ENCODE measurements at places on chromosomes 2 and 18.

- H3K27ac ChIP-seq = no peak overlapping the region
- no peak overlapping the region for H3K4me3 ChIP-seq
- no peaks in the 10 kb centered on the region for H3K36me3 ChIP-seq
- H3K27me3 ChIP-seq = no peaks in the 10 kb centered on the region
Measured at GRCh38 chr2:170341684-170342623, 164.0 kb downstream of the MYO3B start.

- H3K4me3 ChIP-seq = no peak overlapping the region
- no peak overlapping the region for H3K27ac ChIP-seq
- no peaks in the 10 kb centered on the region for H3K36me3 ChIP-seq
- no peaks in the 10 kb centered on the region for H3K4me1 ChIP-seq
- no peak for DNase-seq
Measured at GRCh38 chr2:10042301-10043161, 819 bp upstream of the KLF11 start.

- peak; percentile 71 for DNase-seq
- H3K27ac ChIP-seq = peak overlapping the region; percentile 75
- peak overlapping the region; percentile 29 for H3K4me3 ChIP-seq
- H3K4me1 ChIP-seq = peaks cover 9% of the 10 kb centered on the region
- no peaks in the 10 kb centered on the region for H3K27me3 ChIP-seq
Measured at GRCh38 chr18:3481696-3482210, 31.8 kb downstream of the TGIF1 start.

DNA sequence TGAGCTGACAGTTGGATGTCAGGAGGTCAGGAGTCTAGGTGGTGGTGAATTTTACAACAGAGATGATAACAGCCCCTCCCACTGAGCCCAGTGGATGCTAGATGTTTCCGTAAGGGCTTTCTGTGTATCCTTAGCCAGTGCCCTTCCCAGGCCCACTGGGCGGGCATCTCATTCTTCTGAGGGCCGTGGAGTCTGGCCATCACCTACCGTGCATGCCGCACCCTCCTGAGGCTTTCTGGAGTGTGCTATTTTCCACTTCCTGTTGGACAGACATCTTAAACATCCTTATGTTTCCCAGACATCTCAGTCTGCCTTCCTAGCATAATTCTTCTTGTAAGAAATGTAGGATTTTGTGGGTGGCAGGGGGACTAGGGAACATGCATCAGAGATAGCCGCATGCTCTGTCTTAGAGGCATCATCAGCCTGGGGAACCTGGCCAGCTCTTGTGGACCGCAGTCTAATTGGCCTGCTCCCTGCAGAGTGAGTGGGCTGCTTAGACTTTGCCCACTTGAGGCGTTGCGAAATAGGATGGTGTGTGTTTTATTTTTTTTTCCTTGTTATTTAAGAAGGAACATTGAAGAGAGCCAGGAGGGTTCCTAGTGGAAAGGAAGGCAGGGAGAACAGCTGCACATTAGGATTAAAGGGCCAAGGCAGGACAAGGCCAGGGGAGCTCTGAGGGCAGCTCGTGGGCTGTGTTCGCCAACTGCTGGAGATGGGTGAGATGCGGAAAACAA, 135.8 kb downstream of the SH3RF3 start:
- DNase-seq = peak; percentile 54
- peaks cover 3% of the 10 kb centered on the region for H3K4me1 ChIP-seq
- no peaks in the 10 kb centered on the region for H3K27me3 ChIP-seq
- H3K27ac ChIP-seq = no peak overlapping the region
- H3K4me3 ChIP-seq = no peak overlapping the region
- H3K36me3 ChIP-seq = no peaks in the 10 kb centered on the region

- no peaks in the 10 kb centered on the region for H3K4me1 ChIP-seq
- H3K27me3 ChIP-seq = no peaks in the 10 kb centered on the region
- H3K27ac ChIP-seq = no peak overlapping the region
- peaks cover 22% of the 10 kb centered on the region for H3K36me3 ChIP-seq
Measured at GRCh38 chr2:134453973-134454372, 200.1 kb downstream of the MGAT5 start.

GRCh38 chr2:109057686-109058085, 68.7 kb upstream of the EDAR start:
- H3K27me3 ChIP-seq = 0 out of 2 replicates have a peak, but pooled peaks cover 4% of the 10 kb centered on the region
- no peak overlapping the region for H3K27ac ChIP-seq
- no peaks in the 10 kb centered on the region for H3K36me3 ChIP-seq
- no peak for DNase-seq
- no peak overlapping the region for H3K4me3 ChIP-seq

GRCh38 chr2:37896319-37896718, 28.8 kb upstream of the RMDN2 start:
- H3K27ac ChIP-seq = no peak overlapping the region
- no peaks in the 10 kb centered on the region for H3K4me1 ChIP-seq
- H3K36me3 ChIP-seq = no peaks in the 10 kb centered on the region
- 0 out of 2 replicates have a peak, but pooled peaks cover 5% of the 10 kb centered on the region for H3K27me3 ChIP-seq
- H3K4me3 ChIP-seq = no peak overlapping the region
- no peak for DNase-seq

DNA sequence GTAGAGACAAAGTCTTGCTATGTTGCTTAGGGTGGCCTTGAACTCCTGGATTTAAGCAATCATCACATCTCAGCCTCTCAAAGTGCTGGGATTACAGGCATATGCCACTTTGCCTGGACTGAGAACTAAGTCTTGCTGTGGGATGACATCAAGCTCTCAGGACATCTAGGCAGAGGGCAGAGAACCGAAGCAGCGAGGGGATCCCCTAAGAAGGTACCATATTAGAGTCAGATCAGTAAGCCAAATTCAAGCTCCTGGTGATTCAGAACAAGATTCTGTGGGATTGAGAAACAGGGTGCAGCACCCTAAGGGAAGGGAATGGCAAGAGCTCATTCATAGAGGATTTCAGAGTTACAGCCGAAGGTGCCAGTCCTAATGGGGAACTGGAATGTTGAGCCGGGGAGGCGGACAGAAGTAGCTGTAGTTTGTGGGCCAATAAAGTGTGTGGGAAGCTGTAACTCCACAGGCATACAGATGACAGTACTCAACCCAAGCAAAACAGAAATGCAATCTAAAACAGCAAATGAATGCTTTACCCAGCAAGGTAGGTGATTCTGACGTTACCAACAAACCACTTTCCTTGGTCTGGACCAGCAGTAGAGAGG, 30.9 kb downstream of the EPHA4 start:
- no peak overlapping the region for H3K4me3 ChIP-seq
- H3K27me3 ChIP-seq = no peaks in the 10 kb centered on the region
- H3K27ac ChIP-seq = no peak overlapping the region

DNA sequence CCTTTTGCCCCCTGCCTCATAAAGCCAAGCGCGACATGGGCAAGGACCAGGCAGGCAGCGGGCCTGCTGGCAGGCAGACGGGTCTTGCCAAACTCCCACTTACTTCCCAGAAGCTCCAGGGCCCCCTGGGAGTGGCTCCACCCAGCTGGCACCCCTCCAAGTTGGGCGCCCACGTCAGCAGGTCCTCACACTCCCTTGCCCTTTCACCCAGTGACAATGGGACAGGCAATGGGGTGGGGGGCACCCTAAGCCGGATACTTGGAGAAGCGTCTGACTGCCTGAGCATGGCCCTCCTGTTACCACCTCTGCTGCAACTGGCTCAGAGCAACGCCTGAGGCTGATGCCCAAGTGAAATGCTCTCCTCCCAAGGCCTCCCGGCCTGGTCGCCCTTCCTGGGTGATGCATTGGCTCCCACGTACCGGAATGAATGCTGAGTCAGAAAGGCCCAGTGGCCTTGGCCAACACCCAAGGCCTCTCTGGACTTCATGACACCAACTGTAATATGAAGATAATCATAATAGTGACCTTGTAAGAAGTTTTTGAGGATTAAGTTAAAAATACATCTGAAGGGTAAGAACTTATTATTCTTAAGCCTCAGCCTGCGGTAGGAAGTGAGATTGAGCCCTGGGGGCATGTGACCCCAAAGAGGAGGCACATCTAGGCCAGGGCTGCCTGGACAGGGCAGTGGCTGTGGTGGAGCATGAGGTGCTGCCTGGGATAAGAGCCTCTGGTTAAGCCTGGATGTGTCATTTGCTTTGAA, 31.6 kb downstream of the KCNK3 start:
- H3K4me1 ChIP-seq = peaks cover 16% of the 10 kb centered on the region
- no peaks in the 10 kb centered on the region for H3K27me3 ChIP-seq
- H3K36me3 ChIP-seq = no peaks in the 10 kb centered on the region
- peak; percentile 56 for DNase-seq
- H3K4me3 ChIP-seq = no peak overlapping the region
- H3K27ac ChIP-seq = no peak overlapping the region

GRCh38 chr2:135030826-135031225, 16.4 kb downstream of the MAP3K19 start:
- peak; percentile 28 for DNase-seq
- H3K27ac ChIP-seq = no peak overlapping the region
- no peaks in the 10 kb centered on the region for H3K36me3 ChIP-seq
- no peaks in the 10 kb centered on the region for H3K27me3 ChIP-seq
- H3K4me1 ChIP-seq = no peaks in the 10 kb centered on the region

DNA sequence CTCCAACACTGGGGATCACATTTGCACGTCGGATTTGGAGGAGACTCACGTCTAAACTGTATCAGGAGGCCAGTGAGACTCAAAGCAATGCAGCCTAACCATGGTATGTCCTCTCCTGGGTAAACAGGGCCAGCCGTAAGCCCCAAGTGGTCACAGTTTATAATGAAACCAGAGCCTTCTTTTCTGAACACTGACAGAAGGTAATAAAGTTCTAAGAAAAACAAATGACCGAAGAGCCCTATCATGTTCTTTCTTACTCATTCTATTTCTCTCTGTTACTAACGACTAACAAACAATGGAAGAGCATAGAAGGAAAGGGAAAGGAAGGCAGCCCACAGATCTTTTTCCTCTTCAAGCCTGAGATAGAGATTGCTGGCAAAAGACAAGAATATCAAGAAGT, 796.8 kb upstream of the SOX11 start:
- H3K4me3 ChIP-seq = no peak overlapping the region
- no peaks in the 10 kb centered on the region for H3K36me3 ChIP-seq
- no peaks in the 10 kb centered on the region for H3K27me3 ChIP-seq

DNA sequence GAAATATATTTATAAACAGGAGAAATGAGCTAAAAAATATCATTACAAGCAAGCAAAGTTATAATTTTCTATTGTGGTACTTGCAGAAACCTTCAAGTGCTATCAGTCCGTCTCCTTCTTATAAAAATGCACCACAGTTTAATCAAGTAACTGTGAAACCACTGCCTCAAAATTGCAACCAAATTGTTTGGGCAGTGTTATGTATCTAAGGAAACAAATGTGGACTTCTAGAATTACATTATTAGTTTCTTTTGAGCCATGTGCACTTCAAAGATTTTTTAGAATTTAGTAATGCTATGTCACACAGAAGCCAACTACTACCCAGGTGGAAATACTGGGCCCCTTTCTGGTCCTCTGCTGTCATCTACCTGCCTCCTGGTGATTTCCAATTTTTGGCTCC, 495.6 kb downstream of the NYAP2 start:
- DNase-seq = no peak
- no peak overlapping the region for H3K4me3 ChIP-seq
- peaks cover 19% of the 10 kb centered on the region for H3K4me1 ChIP-seq
- no peaks in the 10 kb centered on the region for H3K36me3 ChIP-seq
- no peaks in the 10 kb centered on the region for H3K27me3 ChIP-seq
- H3K27ac ChIP-seq = peak overlapping the region; percentile 45

DNA sequence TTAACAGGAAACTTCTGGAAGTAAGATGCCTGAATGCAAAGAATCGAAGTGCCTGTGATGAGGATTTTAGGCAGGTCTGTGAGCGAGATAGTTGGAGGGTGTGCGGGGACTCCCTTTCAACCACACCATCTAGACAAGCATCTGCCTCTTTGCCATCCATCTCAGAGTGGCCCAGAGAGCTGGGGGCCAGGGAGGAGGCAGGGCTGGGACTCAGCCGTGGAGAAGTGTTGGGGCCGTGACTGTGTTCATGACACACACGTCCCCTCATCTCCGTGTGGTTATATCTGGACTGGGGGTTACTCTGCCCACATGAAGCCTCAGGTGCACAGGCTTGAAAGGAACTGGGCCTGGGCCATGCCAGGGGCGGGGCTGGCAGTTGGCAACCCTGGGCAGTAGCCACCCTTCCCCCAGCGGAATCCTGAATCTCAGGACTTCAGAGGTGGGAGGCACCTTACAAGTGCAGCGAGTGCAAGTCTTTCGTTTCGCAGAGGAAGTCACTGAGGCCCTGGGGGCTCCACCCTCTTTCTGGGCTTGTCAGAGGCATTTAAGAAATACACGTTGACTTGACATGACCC, 112.5 kb downstream of the SLC4A3 start:
- 0 out of 2 replicates have a peak, but pooled peaks cover 5% of the 10 kb centered on the region for H3K4me1 ChIP-seq
- H3K27me3 ChIP-seq = no peaks in the 10 kb centered on the region
- DNase-seq = no peak

GRCh38 chr2:158815166-158815565, 20.0 kb downstream of the DAPL1 start:
- H3K4me1 ChIP-seq = no peaks in the 10 kb centered on the region
- H3K4me3 ChIP-seq = no peak overlapping the region
- H3K27ac ChIP-seq = no peak overlapping the region
- no peaks in the 10 kb centered on the region for H3K36me3 ChIP-seq

DNA sequence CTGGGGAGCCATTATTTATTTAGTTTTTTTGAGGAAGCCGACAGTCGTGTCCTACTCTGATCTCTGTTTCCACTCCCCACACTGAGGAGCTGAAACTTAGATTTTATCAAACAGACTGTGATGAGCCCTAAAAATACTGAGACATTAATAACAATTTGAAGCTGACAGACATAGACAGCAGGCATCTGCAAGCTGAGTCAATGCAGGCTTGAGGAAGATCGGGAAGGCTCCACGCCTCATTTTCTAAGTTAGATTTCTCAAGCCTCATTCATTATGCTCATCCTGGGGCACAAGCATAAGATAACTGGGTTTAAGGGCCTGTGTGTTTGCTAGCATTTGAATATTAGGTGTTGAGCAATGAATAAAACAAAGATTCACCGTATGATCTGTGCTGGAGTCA, 26.3 kb downstream of the EFR3B start:
- H3K4me1 ChIP-seq = no peaks in the 10 kb centered on the region
- H3K36me3 ChIP-seq = no peaks in the 10 kb centered on the region
- no peak overlapping the region for H3K4me3 ChIP-seq
- no peaks in the 10 kb centered on the region for H3K27me3 ChIP-seq
- H3K27ac ChIP-seq = no peak overlapping the region

DNA sequence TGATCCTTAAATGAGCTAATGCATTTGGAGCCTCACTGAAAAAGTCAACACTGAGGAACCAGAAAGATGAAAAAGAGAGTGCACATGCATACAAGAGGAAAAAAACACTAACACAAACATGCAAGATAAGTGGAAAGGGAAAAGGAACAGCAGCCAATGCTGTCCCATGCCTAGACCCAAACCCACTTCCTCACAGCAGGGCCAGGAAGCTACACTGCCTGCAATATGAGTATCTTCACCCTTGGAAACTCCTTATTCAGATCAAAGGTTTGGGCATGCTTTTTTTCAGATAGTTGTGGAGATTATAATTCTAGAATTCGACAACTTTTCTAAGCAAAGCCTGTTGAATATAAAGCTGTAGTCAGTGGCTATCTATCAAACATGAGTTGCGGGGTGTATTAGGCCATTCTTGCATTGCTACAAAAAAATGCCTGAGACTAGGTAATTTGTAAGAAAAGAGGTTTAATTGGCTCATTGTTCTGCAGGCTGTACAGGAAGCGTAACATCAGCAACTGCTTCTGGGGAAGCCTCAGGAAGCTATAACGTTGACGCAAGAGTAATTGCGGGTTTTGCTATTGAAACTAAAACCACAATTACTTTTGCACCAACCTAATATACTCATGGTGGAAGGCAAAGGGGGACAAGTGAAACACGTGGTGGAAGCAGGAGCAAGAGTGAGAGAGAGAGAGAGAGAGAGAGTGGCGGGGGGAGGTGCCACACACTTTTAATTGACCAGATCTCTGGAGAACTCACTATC, 138.2 kb downstream of the MBD2 start:
- DNase-seq = no peak
- no peak overlapping the region for H3K27ac ChIP-seq
- H3K4me1 ChIP-seq = peaks cover 7% of the 10 kb centered on the region
- no peaks in the 10 kb centered on the region for H3K36me3 ChIP-seq

All from SJCRH30 (cell line).